ENCODE measurements at places on chromosomes 5 and 9.

- DNase-seq = no peak
Observed at GRCh38 chr5:65066387-65067146, 297.8 kb downstream of the CWC27 start.

DNA sequence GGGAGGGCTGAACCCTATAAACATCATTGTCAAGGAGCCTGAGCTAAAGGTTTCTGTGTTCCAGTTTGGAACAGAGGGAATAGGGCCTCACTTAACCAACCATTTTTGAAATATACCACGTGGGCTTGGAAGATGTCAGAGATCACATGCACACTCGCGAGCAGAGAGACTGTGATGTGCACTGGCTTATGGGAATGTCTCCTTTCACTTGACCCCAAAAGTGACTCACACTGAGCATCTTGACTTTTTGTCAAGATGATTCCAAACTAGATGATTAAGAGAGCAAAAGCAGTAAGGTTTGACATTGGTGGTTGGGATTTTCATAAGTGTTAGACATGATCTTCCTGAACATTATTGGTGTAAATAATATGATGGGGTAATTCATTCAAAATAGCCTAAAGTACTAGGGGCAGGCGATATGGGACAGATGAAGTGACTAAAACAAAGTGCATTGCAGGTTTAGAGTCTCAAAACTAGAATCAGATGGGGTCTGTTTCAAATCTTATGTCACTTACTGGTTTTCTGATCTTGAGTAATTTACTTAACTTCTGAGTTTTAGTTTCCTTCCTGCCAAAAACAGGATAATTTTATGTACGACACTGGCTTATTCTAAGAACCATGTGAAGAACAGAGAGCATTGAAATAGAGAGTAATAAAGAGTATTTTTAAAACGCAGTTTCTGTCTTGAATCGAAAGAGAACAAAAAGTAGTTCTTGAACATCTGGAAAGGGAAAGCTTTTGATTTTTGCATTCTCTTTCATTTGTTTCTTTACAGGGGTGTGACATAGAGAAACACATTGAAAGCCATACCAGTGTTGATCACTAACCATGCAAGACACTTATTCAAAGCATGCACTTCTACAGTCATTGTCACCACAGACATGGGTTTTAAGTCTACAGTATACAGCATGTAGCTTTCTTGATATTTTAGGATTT lies 383.0 kb downstream of the DIRAS2 start:
- no peak for DNase-seq

DNA sequence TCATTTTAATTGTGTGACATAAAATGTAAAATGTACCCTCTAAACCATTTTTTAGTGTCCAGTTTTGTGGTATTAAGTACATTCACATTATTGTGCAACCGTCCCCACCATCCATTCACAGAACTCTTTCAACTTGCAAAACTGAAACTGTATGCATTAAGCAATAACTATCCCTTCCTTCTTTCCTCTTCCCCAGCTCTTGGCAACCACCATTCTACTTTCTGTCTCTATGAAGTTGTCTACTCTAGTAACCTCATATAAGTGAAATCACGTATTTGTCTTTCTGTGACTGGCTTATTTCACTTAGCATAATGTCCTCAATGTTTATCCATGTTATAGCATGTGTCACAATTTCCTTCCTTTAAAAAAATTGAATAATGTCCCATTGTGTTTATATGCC lies 142.4 kb downstream of the C9orf152 start:
- DNase-seq = no peak

DNA sequence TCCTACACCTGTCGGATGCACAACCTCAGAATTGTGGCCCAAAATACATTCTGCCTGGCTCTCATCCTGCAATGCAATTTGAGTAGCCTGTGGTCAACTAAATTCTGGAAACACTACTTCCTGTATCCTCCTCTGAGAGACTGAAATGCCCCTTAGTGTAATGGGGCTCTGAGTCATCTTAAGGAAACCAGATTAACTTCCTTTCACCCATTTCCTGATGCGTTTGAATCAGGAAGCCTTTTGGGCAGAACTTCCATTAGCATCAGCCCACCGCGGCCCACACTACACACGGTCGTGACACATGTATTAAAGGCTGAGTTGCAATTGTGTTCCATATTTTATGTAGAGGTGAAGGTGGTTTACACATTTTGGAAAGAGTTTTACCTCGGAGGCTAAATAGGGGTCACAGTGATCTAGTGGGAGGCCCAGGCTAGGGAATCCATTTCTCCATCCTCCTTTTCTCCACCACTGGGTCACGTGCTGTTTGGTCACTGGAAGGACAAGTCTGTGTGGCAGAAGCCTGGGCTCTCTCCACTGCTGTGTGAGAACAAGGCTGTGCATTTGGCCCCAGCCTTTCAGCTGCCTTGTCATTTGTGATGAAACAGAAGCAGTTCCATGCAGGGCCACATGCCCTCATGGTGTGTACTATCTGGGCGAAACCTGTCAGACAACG lies 55.9 kb downstream of the DAP start:
- DNase-seq = no peak

DNA sequence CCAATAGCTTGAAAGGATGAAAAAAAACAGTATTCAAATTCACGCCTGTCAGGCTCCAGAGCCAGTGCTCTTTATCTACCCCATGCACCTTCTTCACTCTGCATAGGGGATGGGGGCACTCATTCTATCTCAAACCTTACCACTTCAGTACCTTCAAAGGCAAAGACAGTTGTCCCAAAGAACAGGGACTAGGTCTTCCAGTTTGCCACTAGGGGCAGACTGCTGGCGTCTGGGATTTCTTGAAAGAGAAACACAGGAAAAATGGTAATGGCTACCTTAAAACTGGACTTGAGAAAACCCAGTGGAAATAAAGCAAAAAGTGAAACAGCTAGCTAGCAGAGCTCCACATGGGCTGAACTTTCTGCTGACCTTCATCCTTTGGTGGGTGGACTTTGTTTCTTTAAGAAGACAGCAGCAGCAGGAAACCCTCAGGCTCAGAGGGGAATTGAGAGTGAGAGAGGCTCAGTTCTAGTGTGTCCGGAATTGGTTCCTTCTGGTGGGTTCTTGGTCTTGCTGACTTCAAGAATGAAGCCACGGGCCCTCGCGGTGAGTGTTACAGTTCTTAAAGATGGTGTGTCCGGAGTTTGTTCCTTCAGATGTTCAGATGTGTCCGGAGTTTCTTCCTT lies 41.0 kb upstream of the SLC36A1 start:
- no peak for DNase-seq

DNA sequence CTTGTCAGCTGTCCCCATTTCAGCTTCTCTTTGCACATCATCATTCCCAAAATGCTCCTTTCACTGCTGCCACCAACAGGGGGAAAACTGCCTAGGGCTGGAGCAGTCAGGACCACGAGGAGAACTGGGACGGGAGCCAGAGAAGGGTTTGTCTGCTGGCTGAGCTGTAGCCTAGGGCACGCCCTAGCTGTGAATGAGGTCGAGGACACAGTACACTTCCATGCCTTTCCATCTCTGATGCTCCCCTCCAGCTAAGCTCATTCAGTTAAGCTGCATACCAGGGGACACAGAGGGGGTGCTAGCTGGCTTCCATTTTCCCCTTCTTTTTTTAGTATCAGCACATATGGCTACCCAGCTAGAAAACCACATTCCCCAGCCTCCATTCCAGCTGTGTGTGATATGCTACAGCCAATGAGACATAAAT lies 64.7 kb downstream of the STK10 start:
- no peak for DNase-seq

DNA sequence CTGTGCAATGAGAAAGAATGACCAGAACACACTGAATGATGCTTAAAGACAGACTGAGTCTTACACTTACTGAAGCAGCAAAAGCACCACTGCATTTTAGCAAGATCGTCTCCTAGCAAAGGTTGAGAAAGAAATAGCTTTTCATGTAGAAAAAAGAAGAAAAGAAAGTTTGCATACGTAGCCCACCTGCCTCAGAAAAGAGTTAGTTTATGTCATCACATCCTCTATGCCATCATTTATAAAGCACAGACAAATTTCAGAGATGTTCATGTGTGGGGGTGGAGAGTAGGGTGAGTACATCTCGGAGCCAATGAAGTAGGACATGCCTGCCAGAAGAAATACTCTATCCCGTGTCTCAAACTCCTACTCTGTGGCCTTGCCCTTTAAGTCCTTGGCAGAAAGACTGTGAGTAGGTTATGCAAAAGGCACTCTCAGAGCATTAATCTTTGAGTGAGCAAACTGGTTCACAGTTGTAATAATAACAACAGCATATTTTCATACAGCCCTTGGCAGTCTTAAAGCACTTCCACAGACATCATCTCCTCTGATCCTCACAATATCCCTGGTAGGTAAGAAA lies 22.4 kb downstream of the NRG2 start:
- DNase-seq = no peak

GRCh38 chr5:167049043-167049663 lies 1242.3 kb upstream of the WWC1 start:
- DNase-seq = no peak

DNA sequence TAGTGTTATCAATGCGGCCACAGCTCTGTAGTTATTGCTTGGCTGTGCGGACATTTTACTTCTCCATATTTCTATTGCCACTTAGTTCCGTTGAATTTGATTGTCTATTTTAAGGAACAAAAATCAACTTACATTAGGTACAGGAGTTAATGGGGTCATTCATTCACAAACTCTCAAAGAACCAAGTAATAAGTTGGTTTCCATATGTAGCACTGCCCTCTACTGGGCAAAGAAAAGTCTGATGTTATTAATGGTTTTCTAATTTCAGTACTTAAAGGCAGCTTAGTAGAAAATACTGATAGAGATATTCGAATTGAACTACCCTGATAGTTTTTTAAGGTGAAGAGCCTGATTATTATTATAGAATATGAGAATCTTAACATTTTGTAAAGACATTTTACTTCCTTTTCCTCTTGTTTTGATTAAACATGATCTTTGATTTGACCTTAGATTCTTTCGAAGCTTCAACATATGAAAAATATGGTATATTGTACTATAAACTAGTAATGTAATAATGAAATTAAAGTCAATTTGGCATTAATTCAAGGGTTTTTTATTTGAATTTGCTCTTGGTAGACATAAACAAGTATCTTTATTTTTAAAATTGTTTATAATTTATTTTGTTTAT lies 119.5 kb upstream of the CTNND2 start:
- DNase-seq = no peak

DNA sequence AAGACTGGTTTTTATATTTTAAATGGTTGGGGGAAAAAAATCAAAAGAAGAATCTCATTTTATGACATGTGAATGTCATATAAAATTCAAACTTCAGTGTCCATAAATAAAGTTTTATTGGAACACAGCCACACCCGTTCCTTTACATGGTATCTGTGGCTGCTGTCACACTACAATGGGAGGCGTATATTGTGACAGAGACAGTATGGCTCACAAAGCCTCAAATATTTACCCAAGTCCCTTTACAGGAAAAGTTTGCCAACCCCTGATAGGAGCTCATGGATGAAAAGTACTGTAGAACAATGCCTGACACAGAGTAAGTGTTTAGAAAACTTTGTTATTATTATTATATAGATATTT lies 5.2 kb upstream of the DUSP1 start:
- DNase-seq = no peak

- no peak for DNase-seq
Observed at GRCh38 chr5:133390416-133391353, 221.7 kb downstream of the FSTL4 start.

GRCh38 chr5:112795944-112796678 lies 58.4 kb downstream of the APC start:
- no peak for DNase-seq

- no peak for DNase-seq
Observed at GRCh38 chr5:135628771-135629563, 50.2 kb upstream of the CXCL14 start.

DNA sequence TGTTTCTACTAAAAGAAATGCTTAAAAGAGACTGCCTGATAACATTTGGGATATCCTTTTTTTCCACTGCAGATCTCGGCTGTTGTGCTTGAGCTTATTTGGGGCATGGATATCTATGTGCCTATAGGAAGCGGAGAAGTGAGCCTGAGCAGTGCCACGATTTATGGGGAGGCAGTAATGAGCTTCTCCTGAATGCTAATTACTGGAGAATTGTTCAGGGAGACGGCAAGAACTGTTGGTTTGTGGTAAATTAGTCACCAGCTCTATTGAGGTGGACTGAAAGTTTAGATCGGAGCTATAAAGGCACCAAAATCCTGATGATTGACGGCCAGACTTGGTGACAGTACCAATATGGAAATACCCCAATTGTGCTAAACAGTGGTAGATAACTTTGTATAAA lies 186.5 kb downstream of the ARHGEF28 start:
- DNase-seq = no peak

All from esophagus squamous epithelium (tissue), 5 donors.